ENCODE measurements at places on chromosomes 13 and 19.

DNA sequence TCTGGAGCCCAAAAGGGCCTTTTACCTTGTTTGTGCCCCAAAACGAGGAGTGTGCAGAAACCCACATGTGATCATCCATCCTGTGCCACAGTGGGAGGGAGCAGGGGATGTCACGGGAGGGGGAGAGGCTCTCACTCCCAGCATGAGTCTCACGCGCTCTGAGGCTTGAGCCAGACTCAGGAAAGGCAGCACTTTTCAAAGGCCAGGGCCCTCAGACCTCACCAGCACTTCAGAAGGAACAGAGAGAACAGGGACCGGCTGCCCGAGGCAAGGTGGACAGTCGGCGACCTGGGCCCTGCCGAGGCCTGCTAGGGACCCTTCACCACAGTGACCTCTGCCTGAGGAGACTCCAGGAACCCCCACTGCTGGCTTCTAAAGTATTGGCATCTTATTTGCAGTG lies 71.7 kb upstream of the WASF3 start:
- DNase-seq, result no peak

DNA sequence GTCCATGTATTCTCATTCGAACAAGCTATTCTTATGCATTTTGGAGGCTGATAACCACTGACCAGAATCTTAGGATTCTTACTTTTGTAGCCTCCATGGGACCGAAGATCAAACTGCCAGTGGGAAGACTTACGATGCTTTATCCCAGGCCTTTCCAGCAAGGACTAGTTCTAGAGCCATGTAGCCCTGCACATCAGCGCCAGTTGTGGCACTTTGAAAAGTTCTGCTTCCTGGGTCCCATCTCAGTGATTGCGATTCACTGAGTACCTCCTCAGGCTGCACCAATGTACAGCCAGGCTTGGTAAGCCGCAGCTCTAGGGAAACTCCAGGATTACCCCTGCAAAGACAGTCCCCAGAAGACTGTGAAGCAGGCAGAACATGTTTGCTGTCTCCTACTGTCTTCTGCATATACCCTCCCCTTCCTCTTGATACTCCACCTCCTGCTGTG lies 18.9 kb upstream of the ENOX1 start:
- no peak for DNase-seq

DNA sequence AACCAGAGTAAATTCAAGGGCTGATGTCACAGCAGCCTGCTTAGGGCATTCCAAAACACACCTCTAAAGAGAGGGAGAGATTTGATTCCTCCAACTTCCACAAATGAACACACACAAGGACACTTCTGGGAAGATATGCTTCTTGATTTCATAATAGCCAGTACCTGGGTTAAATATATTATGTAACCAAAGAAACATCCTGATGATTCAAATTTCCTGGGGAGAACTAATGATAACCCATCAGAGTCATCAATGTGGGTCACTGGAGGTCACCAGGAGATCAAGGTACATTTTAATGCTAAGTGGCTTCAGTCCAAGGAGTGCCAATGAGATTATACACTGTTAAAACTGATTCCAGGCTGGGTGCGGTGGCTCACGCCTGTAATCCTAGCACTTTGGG lies 54.0 kb upstream of the DOCK9 start:
- DNase-seq, result no peak

- no peak for DNase-seq
Observed at GRCh38 chr13:108345016-108345415, 75.5 kb downstream of the TNFSF13B start.

DNA sequence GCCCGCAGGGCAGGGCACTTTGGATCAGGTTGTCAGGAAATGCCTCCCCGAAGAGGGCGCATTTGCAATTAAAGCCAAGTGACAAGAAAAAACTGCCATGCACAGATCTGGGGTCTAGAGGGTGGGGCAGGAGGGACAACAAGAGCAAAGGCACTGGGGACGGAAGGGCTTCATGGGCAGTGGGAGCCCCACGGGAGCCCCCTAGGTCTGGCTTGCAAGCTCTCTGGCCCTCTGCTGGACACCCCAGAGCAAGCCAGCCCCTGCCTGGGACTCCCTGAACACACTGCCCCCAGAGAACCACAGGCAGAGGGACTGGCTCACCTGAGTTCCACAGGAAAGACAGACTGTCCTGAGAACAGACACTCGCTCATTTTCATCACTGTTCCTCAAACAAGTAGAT lies 30.2 kb upstream of the C19orf12 start:
- no peak for DNase-seq

- DNase-seq, result no peak
Observed at GRCh38 chr13:100513987-100514670, 74.5 kb downstream of the GGACT start.

GRCh38 chr19:12783291-12783848 lies 7.9 kb upstream of the JUNB start:
- peak; percentile 48 for DNase-seq

DNA sequence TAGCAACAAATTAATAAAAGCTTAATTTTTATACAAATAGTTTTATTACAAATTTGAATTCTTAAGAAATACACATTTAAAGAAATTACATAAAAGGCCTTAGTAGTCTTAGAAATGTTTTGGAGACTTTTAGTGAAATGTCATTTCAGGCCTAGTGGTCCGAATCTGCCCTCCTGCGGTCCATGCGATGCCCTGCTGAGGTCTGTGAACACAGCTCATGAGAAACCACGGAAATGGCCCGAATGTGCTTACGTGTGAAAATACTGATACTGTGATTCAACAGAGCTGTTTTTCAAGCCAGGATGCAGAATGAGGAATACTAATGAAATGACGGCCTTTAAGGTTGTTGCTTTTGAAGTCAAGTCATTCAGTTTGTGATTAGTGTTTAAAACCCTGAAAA lies 157.9 kb downstream of the COL4A1 start:
- DNase-seq, result no peak

- DNase-seq, result no peak
Observed at GRCh38 chr13:113635709-113636108, 22.3 kb downstream of the ATP4B start.

DNA sequence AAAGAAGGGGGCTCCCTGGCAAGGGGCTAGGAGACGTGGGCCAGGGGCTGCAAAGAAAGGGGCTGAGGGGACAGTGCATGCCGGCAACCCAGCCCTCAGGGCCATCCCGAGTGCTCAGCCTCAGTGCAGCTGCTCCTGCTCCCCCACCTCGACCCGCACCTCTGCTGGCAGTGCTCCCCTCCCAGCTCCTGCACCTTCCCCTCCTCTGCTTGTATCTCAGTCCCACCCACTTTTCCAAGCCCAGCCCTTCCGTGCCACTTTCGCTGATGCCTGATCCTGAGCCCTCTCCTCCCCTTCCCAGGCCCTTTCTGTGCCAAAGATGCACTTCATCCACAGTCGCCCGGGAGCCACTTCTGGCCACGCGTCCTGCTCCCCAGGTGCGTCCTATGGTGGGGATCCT lies 69.9 kb upstream of the KCTD15 start:
- no peak for DNase-seq

DNA sequence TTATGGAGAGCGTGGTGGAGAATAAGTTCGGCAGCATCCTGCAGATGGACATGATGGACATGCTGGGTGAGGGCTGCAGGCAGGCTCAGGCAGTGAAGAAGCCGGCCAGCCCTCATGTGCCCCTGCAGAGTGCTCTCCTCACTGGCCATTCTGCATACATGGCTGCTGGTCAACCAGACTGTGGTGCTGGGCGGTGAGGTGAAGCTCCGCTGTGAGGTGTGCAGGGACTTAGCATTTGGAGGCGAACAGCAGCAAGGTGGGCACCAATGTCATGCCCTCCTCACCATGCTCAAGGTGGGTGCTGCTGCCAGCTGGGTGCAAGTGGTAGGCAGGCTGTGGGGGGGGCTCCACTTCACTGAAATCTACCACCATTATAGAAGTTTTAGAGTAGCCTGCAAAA lies 5.7 kb upstream of the ZNF492 start:
- no peak for DNase-seq

DNA sequence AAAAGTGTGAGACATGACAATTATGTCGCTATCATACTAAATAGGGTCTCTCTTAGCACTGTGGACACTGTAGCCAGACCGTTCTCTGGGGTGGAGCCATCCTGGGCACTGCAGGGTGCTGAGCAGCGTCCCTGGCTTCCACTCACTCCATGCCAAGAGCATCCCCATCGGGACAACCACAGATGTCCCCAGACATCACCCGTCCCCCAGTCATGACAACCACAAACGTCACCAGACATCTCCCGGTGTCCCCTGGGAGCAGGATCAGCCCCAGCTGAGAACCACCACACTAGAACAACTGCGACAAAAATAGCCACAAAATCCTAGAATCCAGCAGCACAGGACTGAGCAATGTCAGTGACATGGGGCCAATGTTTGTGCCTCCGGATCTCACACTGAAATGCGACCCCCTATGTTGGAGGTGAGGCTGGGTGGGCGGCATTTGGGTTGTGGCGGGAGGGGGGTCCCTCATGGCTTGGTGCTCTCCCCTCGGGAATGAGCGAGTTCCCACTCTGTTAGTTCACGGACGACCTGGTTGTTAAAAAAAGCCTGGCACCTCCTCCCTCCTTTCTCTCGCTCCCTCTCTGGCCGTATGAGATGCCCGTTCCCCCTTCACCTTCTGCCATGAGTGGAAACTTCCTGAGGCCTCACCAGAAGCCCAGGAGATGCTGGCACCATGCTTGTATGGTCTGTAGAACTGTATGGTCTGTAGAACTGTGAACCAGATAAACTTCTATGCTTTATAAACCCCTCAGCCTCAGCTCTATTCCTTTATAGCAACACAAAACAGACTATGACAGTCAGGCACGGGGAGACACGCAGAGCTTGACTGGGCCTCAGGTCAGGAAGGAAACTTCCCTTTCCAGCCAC lies 93.9 kb downstream of the GADD45B start:
- no peak for DNase-seq

DNA sequence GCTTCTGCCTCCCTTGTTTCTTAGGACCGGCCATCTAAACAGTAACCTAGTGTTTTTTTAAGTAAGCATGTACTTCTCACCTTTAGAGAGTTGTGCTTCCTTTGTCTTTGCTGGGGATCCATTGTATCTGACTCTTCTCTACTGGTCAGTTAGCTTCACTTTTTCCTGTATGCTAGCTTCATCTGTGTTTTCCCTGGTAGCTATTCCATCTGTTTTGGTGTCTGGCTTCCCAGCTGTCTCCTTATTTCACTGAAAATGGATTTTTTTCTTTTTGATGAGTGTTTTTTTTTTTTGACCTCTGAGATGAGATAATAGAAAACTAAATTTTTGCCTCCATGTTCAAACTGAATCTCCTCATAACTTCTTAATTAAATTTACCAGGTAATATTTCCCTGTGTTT lies 637.0 kb upstream of the SLC10A2 start:
- no peak for DNase-seq

DNA sequence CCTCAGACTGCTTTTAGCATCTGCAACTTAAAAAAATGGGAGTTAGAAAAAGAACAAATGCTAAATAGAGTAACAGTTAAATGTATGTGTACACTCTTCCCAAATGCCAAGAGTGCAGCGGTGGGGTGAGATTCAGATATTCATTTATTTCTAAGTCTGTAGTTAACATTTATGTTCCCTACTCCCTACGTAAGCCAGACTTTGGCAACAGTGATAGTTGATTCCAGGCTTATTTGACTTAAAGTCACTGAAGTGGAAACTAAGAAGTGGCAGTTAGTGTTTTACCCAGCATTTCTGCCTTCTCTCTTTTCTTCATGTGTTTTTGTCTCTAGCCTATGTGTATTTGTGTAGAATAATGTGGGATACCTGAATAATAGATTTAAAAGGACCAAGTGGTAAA lies 4.5 kb downstream of the MIR17HG start:
- DNase-seq, result no peak

DNA sequence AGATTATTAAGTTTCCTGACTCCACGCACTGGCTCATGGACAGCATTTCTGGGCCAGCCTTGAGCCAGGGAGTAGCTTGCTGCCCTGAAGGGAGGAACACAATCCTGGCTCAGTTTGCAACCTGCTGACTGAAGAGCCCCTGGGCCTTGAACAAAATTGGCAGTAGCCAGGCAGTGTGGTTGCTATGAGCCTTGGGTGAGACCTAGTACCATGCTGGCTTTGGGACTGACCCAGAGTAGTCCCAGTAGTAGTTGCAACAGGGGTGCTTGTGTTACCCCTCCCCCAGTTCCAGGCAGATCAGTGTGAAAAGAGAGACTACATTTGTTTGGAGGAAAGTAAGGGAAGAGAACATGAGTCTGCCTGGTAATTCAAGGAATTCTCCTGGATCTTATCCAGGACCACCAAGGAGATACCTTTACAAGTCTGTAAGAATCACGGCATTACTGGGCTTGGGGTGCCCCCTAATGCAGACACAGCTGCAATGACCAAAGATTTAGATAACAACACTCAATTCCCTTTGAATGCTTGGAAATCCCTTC lies 22.0 kb downstream of the ITGBL1 start:
- DNase-seq, result no peak

DNA sequence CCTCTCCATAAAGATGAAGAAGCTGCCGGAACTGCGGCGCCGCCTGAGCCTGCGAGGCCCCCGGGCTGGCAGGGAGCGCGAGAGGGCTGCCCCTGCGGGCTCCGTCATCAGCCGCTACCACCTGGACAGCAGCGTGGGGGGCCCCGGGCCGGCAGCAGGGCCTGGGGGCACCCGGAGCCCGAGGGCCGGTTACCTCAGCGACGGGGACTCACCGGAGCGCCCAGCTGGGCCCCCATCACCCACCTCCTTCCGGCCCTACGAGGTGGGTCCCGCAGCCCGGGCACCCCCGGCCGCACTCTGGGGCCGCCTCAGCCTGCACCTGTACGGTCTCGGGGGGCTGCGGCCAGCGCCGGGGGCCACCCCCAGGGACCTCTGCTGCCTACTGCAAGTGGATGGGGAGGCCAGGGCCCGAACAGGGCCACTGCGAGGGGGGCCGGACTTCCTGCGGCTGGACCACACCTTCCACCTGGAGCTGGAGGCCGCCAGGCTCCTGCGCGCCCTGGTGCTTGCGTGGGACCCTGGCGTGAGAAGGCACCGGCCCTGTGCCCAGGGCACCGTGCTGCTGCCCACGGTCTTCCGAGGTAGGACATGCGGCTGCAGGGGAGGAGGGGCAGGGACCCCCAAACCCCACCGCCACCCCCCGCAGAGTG lies 2.7 kb downstream of the SYDE1 start:
- DNase-seq, result no peak

DNA sequence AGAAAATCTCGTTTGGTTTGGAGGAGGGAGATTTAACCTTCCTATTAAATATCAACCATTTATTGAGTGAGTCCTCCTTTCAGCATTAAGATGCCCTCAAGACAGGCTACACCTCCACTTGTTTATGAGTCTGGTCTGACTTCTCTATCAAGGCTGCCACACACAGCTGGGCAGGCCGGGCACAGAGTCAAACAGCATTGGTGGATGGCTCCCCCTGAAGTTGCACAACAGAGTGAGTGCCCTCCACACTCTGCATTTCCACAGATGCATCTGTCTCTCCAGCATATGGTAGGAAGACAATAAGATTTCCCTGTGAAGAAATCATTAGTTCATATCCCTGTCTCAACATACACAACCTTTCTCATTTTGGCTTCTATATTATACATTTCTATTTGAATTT lies 31.4 kb downstream of the PHF11 start:
- no peak for DNase-seq

- no peak for DNase-seq
Observed at GRCh38 chr13:104773775-104774174, 1707.6 kb upstream of the SLC10A2 start.

DNA sequence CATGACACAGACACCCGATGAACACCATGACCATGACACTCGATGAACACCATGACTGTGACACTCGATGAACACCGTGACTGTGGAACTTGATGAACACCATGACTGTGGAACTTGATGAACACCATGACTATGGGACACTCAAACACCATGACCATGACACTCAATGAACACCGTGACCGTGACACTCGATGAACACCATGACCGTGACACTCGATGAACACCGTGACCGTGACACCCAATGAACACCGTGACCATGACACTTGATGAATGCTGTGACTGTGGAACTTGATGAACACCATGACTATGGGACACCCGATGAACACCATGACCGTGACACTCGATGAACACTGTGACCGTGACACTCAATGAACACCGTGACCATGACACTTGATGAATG lies 31.5 kb downstream of the ZFR2 start:
- DNase-seq, result no peak

Data from CD4-positive, alpha-beta T cell treated with Interleukin-6 for 4 hours (primary cell).